ENCODE measurements at places on chromosomes 16 and 17.

GRCh38 chr16:29023279-29024277 lies 38.7 kb downstream of the LAT start:
- no peak for DNase-seq

GRCh38 chr17:41592601-41593305 lies 6.1 kb upstream of the KRT14 start:
- DNase-seq = no peak

DNA sequence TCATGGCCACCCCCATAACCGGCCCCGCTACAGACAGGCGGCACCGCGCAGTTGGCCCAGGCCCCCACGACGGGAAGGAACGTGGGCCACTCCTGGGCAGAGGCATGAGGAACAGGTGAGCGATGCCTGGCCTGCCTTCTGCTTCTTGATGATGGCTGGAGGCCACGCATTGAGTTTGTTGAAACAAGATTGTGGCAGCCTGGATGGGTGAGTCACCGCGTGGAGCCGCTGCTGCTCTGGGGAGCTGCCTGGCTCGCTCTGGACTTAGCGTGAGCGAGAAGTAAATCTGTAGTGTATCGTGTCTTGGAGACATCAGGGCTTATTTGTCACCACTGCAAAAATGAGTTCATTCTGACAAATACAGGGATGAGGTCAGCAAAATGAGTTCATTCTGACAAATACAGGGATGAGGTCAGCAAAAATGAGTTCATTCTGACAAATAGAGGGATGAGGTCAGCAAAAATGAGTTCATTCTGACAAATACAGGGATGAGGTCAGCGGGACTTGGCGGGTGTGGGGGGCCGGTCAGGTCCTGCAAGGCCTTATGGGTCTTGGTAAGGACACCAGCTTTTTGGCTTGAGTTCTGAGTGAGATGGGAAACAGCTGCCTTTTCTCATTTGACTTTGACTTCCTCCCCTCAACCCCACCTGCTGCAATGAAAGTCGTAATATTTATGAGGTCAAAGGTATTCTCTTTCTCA lies 93.0 kb downstream of the SEC14L1 start:
- DNase-seq = peak; percentile 74

DNA sequence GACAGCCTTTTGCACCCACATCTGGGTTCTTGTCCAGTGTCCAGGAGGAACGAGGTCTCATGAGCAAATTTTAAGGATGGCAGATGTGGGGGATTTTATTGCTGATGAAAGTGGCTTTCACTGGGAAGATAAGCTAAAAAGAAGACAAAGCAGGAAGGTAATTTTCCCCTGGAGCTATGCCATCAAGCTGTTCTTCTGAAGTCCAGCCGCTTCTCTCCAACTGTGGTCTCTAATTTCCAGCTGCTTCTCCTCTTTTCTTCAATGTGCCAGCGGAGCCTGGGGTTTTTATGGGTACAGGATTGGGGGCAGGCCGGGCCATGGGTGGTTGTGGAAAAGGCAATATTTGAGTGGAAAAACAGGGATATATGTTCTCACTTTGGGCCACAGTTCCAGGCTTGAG lies 430.8 kb downstream of the WWOX start:
- DNase-seq = no peak

GRCh38 chr16:82754716-82755513 lies 128.1 kb downstream of the CDH13 start:
- DNase-seq = no peak

- no peak for DNase-seq
These were observed 45.2 kb downstream of the SNX29 start for GRCh38 chr16:12021578-12022253.

Data from GM13976 (cell line).